ENCODE measurements at places on chromosomes 5 and 9. TPM values are rescaled to one million over a fixed set of nuclear protein-coding genes. Genes with fewer than 3 reads are reported as not detected.

DNA sequence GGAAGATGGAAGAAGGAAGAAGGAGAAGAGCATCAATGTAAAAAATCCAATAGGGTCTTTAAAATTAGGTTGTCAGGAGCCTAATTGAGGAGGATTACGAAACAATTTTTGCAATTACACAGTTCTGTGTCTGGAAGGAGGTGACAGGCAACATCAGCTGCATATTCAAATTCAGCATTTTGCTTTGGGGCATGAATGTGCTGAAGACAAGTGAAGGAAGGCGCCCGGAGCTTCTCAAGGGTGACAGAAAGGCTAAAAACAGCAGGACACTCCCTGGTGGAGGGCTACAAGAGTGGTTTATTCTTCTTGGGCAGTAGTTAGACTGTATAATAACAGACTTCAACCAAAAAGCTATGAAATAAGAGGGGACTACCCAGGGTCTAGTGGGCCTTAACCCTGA lies 188.3 kb downstream of the BRINP1 start:
- H3K27me3 ChIP-seq, result no peaks in the 10 kb centered on the region
- no peak for DNase-seq
- H3K27ac ChIP-seq, result no peak overlapping the region
- no peaks in the 10 kb centered on the region for H3K4me1 ChIP-seq
- H3K4me3 ChIP-seq, result no peak overlapping the region

GRCh38 chr9:131027048-131027871 lies 18.3 kb downstream of the LAMC3 start:
- DNase-seq, result no peak
- H3K27me3 ChIP-seq, result peaks cover 7% of the 10 kb centered on the region
- no peak overlapping the region for H3K4me3 ChIP-seq
- no peak overlapping the region for H3K27ac ChIP-seq

APBB3 gene
- 37.5 TPM for total RNA-seq

SPINK13 gene
- not detected for total RNA-seq

GRCh38 chr5:11857391-11857790 lies 46.9 kb downstream of the CTNND2 start:
- H3K4me1 ChIP-seq, result no peaks in the 10 kb centered on the region
- H3K27me3 ChIP-seq, result no peaks in the 10 kb centered on the region
- no peak overlapping the region for H3K4me3 ChIP-seq
- H3K36me3 ChIP-seq, result no peaks in the 10 kb centered on the region

- H3K27me3 ChIP-seq, result peaks cover 4% of the 10 kb centered on the region
- DNase-seq, result no peak
- no peaks in the 10 kb centered on the region for H3K36me3 ChIP-seq
- H3K4me1 ChIP-seq, result no peaks in the 10 kb centered on the region
- no peak overlapping the region for H3K27ac ChIP-seq
Measured at GRCh38 chr5:37769840-37770239, 70.0 kb downstream of the GDNF start.

CNTNAP3B gene
- 0.64 TPM for total RNA-seq

ARHGEF39 gene
- 0.59 TPM for total RNA-seq

DNA sequence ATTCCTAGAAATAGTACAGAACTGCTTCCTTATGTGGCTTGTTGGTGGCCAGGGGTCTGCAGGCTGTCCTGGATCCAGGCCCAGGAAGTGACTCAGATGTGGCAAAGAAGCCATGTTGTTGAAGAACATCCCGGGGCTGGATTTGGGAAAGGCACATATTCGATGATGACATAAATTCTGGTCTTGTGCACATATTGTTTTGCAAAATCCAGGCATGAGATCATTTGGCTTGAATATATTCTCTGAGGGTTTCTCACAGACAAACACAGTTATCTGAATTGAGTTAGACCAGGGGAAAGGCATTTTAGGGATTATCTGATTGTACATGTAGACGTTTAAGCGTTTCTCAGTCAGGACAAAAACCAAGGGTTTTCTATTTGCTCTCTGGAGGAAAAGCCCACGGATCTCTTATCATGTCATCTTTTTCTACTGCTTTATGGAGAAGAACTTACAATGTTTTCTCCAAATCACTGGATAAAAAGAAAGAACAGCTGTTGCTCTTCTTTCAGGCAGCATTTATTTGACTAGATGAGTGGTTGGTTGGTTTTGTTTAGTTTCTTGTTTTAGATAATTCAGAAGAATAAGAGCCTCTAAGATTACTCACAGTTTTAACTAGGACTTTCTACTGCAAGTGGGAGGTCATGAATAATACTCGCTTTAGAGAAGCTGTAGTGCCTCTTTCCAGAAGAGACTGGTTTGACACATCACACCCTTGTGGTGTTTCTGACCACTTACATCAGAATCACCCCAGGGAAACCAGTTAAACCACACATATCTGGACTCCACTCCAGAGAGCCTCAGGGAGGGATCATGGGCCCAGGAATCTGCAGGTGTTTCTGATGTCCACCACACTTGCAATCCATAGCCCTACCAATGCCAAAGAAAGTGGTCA lies 29.5 kb upstream of the LHFPL2 start:
- no peaks in the 10 kb centered on the region for H3K27me3 ChIP-seq
- no peaks in the 10 kb centered on the region for H3K36me3 ChIP-seq
- H3K27ac ChIP-seq, result no peak overlapping the region
- H3K4me3 ChIP-seq, result no peak overlapping the region

DNA sequence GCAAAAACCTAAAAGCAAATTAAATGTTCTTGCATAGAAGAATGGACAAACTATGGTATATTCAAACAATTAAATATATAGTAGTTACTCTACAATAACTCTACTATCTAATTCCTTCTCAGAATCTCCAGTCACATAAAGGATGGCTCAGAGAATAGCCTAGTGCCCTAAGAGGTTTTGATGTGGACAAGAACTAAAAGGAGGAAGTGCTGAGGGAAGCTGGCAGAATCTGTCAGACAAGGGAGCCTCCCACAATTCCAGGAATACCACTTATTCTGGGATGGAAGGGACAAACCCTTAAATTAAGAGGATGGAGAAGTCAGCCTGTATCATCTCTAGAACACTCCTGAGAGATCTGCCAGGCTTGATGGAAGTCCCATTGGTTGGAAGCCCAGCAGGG lies 30.4 kb downstream of the TNFSF8 start:
- H3K27ac ChIP-seq, result no peak overlapping the region
- DNase-seq, result no peak

SPATA31A1 gene
- not detected for total RNA-seq
